ENCODE measurements at places on chromosomes 7 and 10.

DNA sequence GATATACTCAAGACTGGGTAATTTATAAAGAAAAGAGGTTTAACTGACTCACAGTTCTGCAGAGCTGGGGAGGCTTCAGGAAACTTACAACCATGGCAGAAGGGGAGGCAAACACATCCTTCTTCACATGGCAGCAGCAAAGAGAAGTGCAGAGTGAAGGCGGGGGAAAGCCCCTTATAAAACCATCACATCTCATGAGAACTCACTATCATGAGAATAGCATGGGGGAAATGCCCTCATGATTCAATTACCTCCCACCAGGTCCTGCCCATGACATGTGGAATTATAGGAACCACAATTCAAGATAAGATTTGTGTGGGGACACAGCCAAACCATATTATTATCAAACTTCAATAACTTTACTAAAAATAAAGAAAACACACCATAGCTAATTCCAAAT is 30.4 kb upstream of the JAZF1 start:
- DNase-seq: no peak

GRCh38 chr7:128170461-128170860 is 70.6 kb upstream of the LEP start:
- DNase-seq: no peak

- no peak for DNase-seq
Measured at GRCh38 chr10:22780474-22780885, 66.1 kb upstream of the PIP4K2A start.

GRCh38 chr10:10829576-10829975 is 188.1 kb upstream of the CELF2 start:
- no peak for DNase-seq

GRCh38 chr7:2282185-2282751 is 32.0 kb downstream of the SNX8 start:
- DNase-seq: no peak

DNA sequence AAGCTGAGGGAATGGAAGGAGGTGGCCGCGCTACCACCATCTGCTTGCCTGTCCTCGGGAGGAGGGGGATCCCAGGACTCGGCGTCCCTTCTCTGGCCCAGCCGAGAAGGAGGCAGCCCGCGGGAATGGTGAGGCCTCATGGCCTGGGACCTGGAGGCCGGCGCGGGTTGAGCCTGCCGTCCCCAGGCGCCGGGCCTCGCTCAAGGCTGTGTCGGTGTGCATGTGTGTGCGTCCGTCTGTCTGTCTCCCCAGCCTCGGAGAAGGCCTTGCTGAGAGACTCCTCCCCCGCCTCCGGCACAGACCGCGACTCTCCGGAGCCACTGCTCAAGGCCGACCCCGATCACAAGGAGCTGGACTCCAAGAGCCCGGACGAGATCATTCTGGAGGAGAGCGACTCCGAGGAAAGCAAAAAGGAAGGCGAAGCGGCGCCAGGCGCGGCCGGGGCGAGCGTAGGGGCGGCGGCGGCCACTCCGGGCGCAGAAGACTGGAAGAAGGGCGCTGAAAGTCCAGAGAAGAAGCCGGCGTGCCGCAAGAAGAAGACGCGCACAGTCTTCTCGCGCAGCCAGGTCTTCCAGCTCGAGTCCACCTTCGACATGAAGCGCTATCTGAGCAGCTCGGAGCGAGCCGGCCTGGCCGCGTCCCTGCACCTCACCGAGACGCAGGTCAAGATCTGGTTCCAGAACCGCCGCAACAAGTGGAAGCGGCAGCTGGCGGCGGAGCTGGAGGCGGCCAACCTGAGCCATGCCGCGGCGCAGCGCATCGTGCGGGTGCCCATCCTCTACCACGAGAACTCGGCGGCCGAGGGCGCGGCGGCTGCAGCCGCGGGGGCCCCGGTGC is 1.3 kb downstream of the HMX3 start:
- DNase-seq: no peak

DNA sequence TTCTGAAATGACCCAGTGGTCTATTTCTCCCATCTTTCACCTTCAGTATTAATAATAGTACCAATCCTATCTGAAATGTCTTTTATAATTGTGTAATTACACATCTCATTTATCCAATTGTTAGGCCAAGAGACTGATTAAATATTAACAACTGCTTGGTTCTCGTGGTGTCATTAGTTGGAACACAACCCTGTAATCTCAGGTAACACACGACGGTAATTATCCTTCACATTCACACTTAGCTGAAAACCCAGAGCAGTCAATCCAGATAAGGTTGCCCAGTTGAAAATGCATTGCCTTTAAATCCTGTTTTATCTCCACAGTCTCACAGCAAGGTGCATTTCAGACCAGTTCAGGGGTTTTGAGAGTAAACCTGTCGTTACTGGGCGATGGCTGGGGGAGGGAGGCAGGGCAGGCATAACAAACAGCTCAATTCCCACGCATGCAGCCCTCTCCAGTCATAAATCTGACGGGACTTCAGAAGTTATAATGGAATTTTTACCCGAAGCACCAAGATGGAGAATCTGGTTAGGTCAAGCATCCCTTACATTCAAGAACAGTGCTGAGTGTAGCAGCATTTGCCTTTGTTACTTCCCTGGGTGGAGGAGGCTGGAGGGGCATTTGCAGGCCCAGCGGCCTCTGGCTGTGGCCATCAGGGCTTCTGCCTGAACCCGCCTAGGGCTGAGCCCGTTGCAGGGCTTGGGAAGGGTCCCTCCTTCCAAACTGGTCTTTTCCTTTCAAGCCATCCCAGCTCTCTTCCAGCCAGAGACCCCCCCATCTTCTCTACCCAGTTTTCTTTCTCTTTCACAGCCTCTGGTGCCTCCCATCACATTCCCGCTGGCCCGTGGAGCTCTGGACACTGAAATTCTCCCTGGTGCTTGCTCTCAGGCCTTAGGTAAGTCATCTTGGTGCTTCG is 201.0 kb upstream of the LYZL2 start:
- DNase-seq: no peak

DNA sequence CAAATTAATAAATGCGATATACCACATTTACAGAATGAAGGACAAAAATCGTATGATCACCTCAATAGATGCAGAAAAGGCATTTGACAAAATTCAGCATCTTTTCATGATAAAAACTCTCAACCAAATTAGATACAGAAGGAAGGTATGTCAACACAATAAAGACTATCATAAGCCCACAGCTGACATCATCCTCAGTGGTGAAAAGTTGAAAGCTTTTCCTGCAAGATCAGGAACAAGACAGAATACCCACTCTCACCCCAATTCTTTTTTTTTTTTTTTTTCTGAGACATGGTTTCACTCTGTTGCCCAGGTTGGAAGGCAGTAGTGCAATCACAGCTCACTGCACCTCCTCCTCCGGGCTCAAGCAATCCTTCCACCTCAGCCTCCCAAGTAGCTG is 67.2 kb downstream of the TPST1 start:
- DNase-seq: no peak

Measured in stimulated activated CD4-positive, alpha-beta T cell treated with anti-CD3 and anti-CD28 coated beads, Interleukin-4, amount 100 ng/mL, for 4 hours (primary cell).